Chondrocyte (in vitro differentiated cells): ENCODE measurements at places on chromosomes 7 and 10. TPM values are rescaled to one million over a fixed set of nuclear protein-coding genes. Genes with fewer than 3 reads are reported as not detected.

PIP gene
- total RNA-seq: not detected in 3 replicates

DNA sequence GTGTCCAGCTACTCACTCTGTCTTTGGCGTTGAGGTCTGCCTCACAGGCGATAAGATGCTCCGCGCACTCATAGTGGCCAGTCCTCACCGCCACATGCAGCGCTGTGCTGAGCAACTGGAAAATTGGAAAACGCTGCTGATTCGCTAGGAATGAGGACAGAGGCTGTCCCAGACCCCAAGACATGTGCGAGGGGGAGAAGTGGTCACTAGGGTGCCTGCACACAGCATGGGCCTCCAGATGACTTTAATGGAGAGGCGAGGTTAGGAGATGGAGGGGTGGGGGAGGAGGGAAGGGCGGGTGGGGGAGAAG, 5.2 kb downstream of the ANKRD1 start:
- no peak for DNase-seq
- peaks cover 38% of the 10 kb centered on the region for H3K36me3 ChIP-seq
- H3K27me3 ChIP-seq: no peaks in the 10 kb centered on the region
- peaks cover 67% of the 10 kb centered on the region for H3K4me1 ChIP-seq
- H3K4me3 ChIP-seq: peak overlapping the region; percentile 29
- H3K27ac ChIP-seq: peak overlapping the region; percentile 84

JAZF1 gene
- total RNA-seq: 21.2 to 33.8 TPM (median 31.1 TPM) in 3 replicates

AKR1C8 gene
- total RNA-seq: not detected in 3 replicates

- H3K4me3 ChIP-seq: no peak overlapping the region
- H3K4me1 ChIP-seq: peaks cover 34% of the 10 kb centered on the region
- H3K36me3 ChIP-seq: peaks cover 5% of the 10 kb centered on the region
- no peak for DNase-seq
Observed at GRCh38 chr10:1280466-1281404, 224.6 kb downstream of the WDR37 start.

GRCh38 chr7:155835446-155836215, 23.4 kb upstream of the SHH start:
- H3K4me3 ChIP-seq: no peak overlapping the region
- no peaks in the 10 kb centered on the region for H3K36me3 ChIP-seq
- DNase-seq: peak; percentile 78
- no peaks in the 10 kb centered on the region for H3K4me1 ChIP-seq

- peak overlapping the region; percentile 72 for H3K27ac ChIP-seq
- H3K4me3 ChIP-seq: no peak overlapping the region
- peak; percentile 41 for DNase-seq
- H3K36me3 ChIP-seq: peaks cover 2% of the 10 kb centered on the region
Observed at GRCh38 chr7:101935521-101936141, 118.2 kb downstream of the CUX1 start.

NUTM2E gene
- total RNA-seq: 0.52 to 0.80 TPM (median 0.74 TPM) in 3 replicates

CDK1 gene
- total RNA-seq: 7.6 to 16.7 TPM (median 9.0 TPM) in 3 replicates

GRCh38 chr10:16989826-16990293, 139.8 kb downstream of the CUBN start:
- no peak for DNase-seq
- no peaks in the 10 kb centered on the region for H3K27me3 ChIP-seq
- peak overlapping the region; percentile 84 for H3K27ac ChIP-seq
- H3K36me3 ChIP-seq: peaks cover 1% of the 10 kb centered on the region

GRCh38 chr10:34528320-34528719, 286.8 kb downstream of the PARD3 start:
- peaks cover 31% of the 10 kb centered on the region for H3K4me1 ChIP-seq
- H3K27me3 ChIP-seq: no peaks in the 10 kb centered on the region
- DNase-seq: no peak
- no peak overlapping the region for H3K4me3 ChIP-seq
- peak overlapping the region; percentile 80 for H3K27ac ChIP-seq

NOD1 gene
- total RNA-seq: 6.0 to 8.2 TPM (median 6.6 TPM) in 3 replicates

TMEM130 gene
- total RNA-seq: 19.3 to 19.7 TPM (median 19.3 TPM) in 3 replicates

DNA sequence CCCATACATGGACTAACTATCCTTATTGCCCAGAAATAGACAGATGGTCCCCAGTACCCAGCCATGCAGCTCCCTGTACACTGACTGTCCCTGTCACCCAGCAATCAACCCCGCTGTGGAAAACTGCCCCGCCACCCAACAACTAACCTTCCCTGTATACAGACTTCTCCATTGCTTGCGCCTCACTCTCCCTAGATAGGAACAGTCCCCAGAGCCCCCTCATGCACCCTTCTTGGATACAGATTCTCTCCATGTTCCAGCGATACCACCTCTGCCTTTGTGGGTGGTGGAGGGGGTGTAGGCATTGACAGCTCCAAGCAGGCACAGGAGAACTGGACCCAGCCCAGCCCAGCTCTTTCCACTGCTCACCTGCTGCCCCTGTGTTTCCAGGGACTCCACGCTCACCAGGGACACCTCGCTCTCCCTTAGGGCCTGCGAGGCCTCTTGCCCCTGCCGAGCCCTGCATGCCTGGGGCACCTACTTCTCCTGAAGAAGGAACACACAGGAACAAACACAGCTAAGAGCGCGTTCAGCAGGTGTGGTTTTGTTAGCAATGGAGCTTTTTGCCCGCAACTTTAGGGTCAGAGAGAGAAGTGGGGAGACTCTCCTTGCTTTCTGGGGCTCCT, 7.2 kb downstream of the SFTPD start:
- no peak overlapping the region for H3K27ac ChIP-seq
- H3K36me3 ChIP-seq: no peaks in the 10 kb centered on the region
- H3K4me1 ChIP-seq: no peaks in the 10 kb centered on the region
- H3K4me3 ChIP-seq: no peak overlapping the region

SH2D4B gene
- 0.07 TPM in 1 of 3 replicates, not detected in the others for total RNA-seq

DNA sequence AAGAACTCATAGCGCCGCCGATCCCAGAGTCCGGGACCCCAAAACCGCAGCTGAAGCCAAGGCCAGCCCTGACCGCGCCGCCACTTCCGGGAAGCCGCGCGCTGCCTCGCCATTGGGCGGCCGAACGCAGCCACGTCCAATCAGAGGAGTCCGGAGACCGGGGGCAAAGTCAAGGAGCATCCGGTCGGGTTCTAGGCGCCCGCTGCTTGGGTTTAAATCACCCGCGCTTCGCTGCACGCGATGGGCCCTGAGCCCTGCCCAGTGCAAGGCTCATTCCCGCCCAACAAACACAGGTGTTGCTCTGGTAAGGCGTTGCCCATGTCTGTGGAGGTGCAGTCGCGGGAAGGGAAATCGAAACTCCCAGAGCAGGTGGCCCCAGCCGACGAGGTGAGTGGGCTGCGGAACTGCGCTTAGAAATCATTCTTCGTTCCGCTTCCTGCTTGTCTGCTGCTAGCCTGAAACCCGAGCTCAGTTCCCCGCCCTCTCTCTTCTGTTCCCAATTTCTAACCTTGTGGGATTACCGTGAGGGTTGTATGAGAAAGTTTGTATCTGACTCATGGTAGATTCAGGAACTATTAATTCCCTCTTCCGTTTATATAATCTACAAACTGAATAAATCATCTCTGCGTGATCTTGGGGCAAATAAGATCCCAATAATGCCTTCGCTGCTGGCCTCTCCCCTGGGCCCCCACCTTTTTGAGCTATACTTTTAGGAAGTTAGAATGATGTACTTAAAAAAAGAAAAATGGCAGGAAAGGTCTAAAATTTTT, at the start of gene DCLRE1C:
DCLRE1C (minus strand) TSS at position 96 of the 770 bp plus-strand sequence; CDS start at position 10, 86 bp downstream.
- H3K27ac ChIP-seq: peak within 1 kb of the TSS; percentile 94
- peak; percentile 96 for DNase-seq
- H3K4me3 ChIP-seq: peak within 1 kb of the TSS; percentile 90
- H3K27me3 ChIP-seq: no peaks in the 10 kb centered on the region

DNA sequence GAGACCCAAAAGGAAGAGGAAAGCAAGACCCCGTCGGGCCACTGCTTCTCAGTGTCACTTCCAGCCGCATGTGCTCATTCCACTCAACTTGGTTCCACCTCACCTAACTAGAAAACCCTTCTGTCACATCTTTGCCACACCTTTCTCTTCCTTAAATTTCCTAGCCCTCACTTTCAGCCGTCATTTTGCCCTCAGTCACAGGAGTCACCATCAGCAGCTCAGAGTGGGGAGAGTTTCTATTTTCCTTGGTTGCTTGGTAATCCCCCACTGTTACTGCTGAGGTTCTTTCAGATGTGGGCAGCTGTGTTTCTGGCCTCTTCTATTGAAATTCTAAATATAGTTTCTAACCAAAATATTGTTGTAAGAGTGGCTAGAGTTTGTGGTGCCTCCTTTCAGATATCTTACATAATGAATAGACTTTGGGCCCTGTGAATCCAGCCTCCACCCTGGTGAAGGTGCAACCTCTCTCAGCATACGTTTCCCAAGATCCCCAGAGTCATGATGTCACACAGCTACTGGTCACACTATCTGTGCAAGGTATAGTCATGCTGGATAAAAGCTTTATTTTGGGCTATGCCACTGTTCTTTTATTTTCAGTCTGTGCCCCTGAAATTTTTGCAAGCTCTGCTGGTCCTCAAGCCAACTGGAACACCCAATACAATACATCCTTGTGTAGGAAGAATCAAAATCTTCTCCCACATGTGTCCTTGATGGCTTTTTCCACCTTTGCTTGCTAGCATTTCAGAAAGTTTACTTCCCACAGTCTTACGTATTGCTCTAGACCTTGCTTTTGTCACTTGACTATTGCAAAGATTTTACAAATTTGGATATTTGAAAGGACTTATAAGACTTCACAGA, 9.2 kb downstream of the AGBL3 start:
- H3K27ac ChIP-seq: peak overlapping the region; percentile 85
- H3K27me3 ChIP-seq: no peaks in the 10 kb centered on the region
- no peak overlapping the region for H3K4me3 ChIP-seq
- peaks cover 35% of the 10 kb centered on the region for H3K4me1 ChIP-seq
